ENCODE measurements at places on chromosomes 12 and 14.
A peak's percentile ranks its signal among the peaks of the same experiment; 100 is the strongest.

DNA sequence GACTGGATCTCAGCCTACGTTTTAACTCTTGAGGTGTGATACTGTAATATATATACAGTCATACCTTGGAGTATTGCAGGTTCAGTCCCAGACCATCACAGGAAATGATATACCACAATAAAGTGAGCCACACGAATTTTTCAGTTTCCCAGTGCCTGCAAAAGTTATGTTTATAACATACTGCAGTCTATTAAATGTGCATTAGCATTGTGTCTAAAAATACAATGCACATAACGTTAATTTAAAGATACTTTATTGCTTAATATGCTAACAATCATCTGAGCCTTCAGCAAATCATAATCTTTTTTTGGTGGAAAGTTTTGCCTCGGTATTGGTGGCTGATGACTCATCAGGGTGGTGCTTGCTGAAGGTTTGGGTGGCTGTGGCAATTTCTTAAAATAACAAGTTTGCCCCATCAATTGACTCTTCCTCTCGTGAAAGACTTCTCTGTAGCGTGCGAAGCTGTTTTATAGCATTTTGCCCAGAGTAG, 18.9 kb downstream of the PYROXD1 start:
- peak; percentile 5 for DNase-seq

GRCh38 chr12:98578821-98579220, 14.7 kb upstream of the SLC25A3 start:
- no peak for DNase-seq

GRCh38 chr14:29846339-29847055, 81.2 kb downstream of the PRKD1 start:
- no peak for DNase-seq

GRCh38 chr14:65444230-65444629, 31.7 kb downstream of the FUT8 start:
- DNase-seq, result no peak

GRCh38 chr12:23887055-23887835, 62.2 kb downstream of the SOX5 start:
- no peak for DNase-seq

- no peak for DNase-seq
Measured at GRCh38 chr12:98387444-98387843, 127.9 kb upstream of the TMPO start.

DNA sequence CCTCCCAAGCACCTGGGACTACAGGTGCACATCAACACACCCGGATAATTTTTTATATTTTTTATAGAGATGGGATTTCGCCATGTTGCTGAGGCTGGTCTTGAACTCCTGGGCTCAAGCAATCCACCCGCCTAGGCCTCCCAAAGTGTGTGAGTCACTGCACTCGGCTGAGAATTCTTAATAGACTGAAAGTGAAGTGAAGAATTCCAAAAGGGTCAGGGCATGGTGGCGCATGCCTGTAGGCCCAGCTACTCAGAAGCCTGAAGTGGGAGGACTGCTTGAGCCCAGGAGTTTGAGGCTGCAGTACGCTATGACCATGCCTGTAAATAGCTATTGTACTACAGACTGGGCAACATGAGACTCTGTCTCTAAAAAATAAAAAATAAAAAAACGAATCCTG, 43.7 kb downstream of the TCHP start:
- no peak for DNase-seq

DNA sequence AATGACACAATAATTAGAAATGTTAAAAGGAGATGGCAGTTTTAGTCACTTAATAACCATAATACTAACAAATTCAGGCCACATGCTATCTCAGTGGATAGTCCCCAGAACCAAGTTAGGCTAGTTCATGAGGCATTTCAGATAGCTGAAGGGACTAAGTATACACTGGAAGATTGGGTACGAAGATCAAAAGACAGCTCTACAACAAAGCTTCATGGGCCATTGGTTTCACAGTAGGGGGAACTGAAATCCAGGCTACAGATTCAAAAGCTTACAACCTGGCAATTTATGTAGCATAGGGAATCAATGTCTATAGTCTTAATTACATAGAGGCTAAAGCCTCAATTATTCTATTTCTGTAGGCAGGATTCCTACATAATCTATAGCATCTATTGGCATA, 343.0 kb downstream of the RGS6 start:
- DNase-seq, result no peak

DNA sequence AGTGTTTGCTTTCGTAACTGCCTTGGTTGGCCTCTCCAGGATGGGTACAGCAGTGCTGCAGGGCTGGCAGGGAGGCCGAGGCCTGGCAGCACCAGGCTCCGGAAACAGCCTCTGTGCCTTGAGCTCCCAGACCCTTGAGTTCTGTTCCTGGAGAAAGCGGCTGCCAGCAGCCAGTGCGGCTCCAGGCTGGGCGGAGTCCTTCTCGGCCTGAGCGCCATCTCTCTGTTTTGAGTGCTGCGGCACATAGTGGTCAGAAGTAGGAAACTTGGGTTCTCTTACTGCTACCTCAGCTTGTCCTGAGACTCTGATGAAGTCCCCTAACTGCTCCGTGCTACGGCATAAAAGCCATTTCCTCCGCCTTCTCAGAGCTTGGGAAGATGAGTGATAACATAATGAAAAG, 65.9 kb downstream of the KCNA1 start:
- no peak for DNase-seq

- no peak for DNase-seq
Measured at GRCh38 chr12:2294651-2295475, 242.1 kb downstream of the CACNA1C start.

DNA sequence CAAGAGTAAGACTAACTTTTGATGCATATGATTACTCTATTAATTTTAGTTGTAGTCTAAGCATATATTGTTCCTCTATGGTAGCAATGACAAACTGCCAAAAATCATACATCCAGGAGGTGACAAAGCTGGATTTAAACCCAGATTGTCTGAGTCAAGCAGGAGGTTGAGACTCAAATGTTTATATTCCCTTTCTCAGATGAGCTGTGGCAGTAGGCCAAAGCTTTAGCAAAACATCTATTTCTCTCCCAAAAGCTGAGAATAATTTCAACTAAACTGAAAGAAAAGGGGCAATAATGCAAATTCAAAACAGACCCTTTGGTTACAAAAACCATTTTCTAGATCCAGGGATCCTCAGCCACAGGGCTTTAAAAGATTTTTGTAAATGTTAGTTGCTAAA, 173.6 kb downstream of the SEC23A start:
- no peak for DNase-seq

DNA sequence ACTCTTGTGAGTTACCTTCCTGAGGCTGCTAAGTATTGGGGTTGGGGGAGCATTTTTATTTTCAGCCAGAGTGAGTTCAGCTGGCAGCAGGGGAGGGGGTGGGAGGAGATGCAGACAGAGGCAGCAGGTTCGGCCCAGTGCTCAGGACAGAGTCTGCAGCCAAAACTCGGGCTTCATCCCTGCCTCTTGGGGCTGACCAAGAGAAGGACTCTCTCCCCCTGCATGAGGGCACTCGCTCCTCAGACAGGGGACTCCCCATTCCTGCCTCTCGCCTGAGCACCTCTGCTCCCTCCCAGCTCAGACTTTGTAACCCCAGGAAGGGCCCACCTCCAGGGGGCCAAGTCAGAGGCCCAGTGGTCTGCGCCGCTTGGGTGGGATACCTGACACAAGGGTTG, 1.1 kb upstream of the AKT1 start:
- no peak for DNase-seq

DNA sequence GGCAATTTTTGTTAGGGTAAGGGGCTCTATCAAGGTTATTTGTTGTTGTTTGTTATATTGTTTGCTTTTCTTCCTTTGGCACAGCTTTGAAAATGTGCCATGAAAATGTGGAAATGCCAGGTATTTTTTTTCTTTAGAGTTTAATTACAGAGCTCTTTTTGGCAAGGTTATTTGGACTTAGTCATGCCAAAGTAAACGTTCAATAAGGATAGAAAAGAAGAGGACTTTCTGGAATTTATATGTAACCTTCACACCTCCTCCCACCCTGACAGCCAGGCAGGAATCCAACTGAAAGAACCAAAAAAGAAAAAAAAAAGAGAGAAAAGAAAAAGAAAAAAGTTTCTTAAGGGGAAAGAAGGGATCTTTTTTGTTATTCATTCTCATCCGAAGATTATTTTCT, 217.8 kb downstream of the KITLG start:
- no peak for DNase-seq

GRCh38 chr14:90627478-90627877, 188.8 kb downstream of the TTC7B start:
- no peak for DNase-seq

- no peak for DNase-seq
Measured at GRCh38 chr14:40058901-40059897, 627.0 kb upstream of the FBXO33 start.

DNA sequence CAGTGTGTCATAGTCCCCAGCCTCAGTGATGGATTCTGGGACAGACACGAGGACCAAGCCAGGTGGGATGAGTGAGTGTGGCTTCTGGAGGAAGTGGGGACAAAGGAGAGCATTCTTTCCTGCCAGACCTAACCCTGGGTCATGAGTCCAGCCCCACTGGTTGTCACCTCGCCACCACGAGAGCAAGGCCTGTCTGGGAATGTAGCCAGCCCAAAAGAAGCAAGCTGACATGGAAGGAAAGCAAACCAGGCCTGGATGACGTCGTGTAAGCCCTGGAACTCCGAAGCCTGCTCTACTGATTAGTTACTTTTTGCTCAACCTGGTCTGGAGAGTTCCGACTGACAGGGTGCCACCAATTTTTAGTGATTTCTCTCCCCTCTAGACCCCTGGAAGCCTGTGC, 105.9 kb downstream of the SINHCAF start:
- no peak for DNase-seq
